ENCODE measurements at places on chromosomes 2 and 18.

DNA sequence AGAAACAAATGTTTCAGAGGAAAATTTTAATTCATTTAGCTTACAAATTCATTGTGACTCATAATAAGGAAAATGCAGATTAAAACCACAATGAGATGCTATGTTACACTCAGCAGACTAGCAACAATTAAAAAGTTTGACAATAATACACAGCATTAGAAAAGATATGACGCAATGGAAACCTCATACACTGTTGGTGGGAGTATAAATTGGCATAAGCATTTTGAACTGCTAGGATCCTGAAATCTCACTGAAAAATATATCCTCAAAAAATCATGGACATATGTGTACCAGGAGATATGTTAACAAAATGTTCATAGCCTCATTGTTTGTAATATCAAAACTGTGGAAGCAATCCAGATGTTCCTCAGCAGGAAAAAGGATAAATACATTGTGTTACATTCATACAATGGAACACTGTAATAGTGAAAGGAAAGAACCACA lies 13.7 kb downstream of the CALCRL start:
- DNase-seq: peak; percentile 74

GRCh38 chr2:27086724-27087593 lies at the start of gene KHK:
Gene KHK (plus strand): TSS chr2:27086772. CDS start chr2:27087260, 488 bp downstream.
- no peak for DNase-seq

- no peak for DNase-seq
These were observed 229.4 kb downstream of the ZNF516 start for GRCh38 chr18:76265497-76266235.

DNA sequence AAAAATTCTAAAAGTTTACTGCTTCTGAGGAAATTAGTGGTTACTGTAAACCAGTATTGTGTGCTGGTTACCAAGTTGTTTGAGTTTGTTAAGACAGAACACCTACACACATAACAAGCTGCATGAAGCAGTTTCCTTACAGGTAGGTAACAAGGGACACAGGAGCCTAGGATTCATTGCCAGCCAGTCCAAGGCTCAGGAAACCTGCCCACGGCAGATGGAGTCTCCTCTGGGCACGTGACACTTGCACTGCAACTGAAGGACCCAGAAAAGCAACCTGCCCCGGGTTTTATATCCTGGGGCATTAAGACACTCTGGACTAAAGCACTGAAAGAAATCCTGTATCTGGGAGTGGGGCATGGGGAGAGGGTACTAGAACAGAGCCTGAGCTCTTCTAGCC lies 639.3 kb downstream of the ADCYAP1 start:
- no peak for DNase-seq

DNA sequence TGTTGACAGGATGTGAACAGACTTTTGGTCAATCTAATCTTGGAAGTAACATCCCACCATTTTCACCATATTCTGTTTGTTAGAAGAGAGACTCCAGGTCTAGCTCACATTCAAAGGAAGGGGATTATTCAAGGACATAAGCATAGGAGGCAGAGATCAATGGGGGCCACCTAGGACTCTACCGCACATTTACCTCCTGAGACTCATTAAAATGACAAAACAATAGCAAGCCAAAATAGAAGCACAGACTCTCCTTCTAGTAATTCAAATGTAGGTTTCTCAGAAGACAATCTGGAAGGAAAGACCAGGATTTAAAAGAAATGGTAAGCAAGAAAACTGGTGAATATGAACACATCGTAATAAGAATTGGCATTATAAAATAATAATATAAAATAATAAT lies 156.4 kb upstream of the KYNU start:
- DNase-seq: no peak

GRCh38 chr2:76958749-76959148 lies 563.4 kb downstream of the LRRTM4 start:
- no peak for DNase-seq

GRCh38 chr18:34097312-34097711 lies 127.4 kb downstream of the NOL4 start:
- DNase-seq: no peak

DNA sequence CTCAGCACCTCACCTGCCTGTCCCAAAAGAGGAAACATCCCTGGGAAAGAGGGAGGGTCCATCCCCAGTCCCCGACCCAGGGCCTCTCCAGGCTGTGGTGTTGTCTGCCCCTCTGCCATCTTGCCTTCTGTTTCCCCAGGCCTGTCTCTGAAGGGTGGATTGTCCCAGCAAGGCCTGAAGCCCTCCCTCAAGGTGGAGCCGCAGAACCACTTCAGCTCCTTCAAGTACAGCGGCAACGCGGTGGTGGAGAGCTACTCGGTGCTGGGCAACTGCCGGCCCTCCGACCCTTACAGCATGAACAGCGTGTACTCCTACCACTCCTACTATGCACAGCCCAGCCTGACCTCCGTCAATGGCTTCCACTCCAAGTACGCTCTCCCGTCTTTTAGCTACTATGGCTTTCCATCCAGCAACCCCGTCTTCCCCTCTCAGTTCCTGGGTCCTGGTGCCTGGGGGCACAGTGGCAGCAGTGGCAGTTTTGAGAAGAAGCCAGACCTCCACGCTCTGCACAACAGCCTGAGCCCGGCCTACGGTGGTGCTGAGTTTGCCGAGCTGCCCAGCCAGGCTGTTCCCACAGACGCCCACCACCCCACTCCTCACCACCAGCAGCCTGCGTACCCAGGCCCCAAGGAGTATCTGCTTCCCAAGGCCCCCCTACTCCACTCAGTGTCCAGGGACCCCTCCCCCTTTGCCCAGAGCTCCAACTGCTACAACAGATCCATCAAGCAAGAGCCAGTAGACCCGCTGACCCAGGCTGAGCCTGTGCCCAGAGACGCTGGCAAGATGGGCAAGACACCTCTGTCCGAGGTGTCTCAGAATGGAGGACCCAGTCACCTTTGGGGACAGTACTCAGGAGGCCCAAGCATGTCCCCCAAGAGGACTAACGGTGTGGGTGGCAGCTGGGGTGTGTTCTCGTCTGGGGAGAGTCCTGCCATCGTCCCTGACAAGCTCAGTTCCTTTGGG lies 47.2 kb downstream of the BOLA3 start:
- no peak for DNase-seq

DNA sequence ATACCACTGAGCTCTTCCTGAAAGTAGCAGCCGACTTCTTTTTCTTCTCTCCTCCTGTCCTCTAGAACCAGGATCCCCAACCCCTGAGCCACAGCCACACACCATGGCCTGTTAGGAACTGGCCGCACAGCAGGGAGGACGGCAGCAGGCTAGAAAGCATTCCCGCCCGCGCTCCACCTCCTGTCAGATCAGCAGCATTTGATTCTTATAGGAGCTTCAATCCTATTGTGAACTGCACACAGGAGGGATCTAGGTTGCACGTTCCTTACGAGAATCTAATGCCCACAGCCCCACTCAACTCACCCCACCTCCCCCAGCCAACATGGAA lies 179.1 kb upstream of the SH3BP4 start:
- no peak for DNase-seq

GRCh38 chr2:29743516-29743915 lies 177.9 kb downstream of the ALK start:
- DNase-seq: no peak

GRCh38 chr2:66840321-66841002 lies 405.5 kb downstream of the MEIS1 start:
- DNase-seq: no peak

GRCh38 chr2:234851451-234851850 lies 100.4 kb upstream of the SH3BP4 start:
- no peak for DNase-seq

GRCh38 chr2:205766779-205767359 lies 84.6 kb downstream of the NRP2 start:
- DNase-seq: peak; percentile 42
